Liver (tissue), 10 donors: ENCODE measurements at places on chromosomes 5 and 9.

DNA sequence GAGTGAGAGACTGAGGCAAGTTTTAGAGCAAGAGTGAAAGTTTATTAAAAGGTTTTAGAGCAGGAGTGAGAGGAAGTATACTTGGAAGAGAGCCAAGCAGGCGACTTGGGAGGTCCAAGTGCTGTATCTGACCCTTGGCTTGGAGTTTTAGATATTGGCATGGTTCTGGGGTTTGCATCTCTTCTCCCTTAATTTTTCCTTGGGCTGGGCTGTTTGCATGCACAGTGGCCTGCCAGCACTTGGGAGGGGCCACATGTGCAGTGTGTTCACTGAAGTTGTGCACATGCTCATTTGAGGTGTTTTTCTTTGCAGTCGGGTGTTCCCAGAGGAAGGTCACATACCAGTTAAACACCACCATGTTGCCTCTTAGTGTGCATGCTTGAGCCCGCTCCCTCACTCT, 464.1 kb downstream of the DMRT2 start:
- H3K4me1 ChIP-seq = no peaks in the 10 kb centered on the region
- no peaks in the 10 kb centered on the region for H3K36me3 ChIP-seq
- DNase-seq = no peak
- no peaks in the 10 kb centered on the region for H3K27me3 ChIP-seq

DNA sequence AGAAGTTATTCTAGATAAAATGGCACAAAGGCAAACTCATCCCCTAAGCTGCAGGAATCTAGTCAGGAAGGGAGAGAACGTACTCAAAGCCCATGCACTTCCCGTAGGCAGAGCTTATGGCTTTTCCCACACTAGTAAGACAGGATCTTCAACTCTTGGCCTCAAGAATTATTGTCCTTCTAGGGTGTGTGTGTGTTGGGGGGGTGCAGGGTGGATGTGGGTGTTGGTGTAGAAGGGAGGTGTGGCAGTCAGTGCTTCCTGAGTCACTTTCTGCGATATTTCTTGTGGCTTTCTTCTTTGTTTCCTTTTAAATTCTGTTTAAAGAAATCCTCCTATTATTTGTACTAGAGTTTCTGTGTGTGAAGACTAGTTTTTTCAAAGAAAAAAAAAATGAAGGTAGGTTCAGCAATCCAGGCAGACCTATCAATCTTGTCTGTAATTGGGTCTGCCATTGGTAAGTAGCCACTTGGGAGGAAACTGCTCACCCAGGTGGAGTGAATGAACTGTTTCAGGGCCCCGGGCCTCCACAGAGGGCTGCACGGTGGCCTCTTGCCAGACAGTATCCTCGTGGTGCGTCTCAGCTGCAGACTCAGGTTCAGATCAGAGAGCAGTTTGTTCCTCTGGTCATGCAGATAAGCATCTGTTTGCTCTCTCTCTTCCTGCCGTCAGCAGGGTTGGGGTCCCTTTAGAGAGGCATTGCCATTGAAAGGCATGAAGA, 131.9 kb downstream of the NPR3 start:
- no peaks in the 10 kb centered on the region for H3K27me3 ChIP-seq
- H3K4me1 ChIP-seq = no peaks in the 10 kb centered on the region
- no peaks in the 10 kb centered on the region for H3K36me3 ChIP-seq
- DNase-seq = no peak
- no peak overlapping the region for H3K4me3 ChIP-seq

GRCh38 chr5:97844797-97845196, 661.8 kb upstream of the RIOK2 start:
- H3K4me3 ChIP-seq = no peak overlapping the region
- H3K27me3 ChIP-seq = no peaks in the 10 kb centered on the region
- no peak overlapping the region for H3K27ac ChIP-seq
- H3K36me3 ChIP-seq = no peaks in the 10 kb centered on the region
- no peak for DNase-seq
- no peaks in the 10 kb centered on the region for H3K4me1 ChIP-seq

DNA sequence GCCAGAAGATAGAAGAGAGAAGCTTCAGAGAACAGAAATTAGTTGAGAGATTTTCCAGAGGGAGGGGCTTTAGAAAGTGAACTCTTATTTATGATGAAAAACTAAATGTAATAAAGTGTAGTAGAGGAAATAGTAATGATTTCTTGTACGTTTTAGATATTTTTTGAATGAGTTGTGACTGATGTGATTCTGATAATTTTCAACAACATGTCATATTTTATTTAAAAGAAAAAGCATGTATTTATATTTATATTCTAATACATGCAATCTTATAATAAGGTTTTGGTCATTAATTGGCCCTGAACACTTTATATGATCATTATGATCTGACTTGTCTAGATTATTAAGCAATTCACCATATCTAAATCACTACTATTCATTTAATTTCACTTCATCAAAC, 735.2 kb upstream of the CDH9 start:
- H3K27ac ChIP-seq = no peak overlapping the region
- no peak for DNase-seq
- no peaks in the 10 kb centered on the region for H3K36me3 ChIP-seq
- H3K27me3 ChIP-seq = no peaks in the 10 kb centered on the region

DNA sequence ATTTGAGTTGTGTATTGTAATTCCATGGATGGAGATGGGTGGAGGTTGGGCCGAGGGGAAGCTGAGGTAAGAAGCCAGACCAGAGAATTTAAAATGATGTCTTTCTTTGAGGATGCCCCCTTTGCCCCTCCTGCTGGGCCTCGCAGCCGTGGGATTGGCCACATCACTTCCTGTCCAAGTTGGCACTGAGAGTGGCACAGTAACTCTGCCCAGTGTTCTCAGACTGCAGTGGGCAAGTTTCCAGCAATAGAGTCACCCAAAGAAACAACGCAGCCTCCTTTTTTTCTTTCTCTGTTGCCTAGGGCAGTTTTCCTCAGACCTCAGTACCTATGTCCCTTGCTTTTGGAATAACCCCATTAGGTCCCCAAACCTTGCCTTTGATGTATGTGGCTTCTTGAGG, 306.6 kb upstream of the DMRT1 start:
- H3K4me3 ChIP-seq = no peak overlapping the region
- no peak overlapping the region for H3K27ac ChIP-seq
- H3K4me1 ChIP-seq = peaks cover 4% of the 10 kb centered on the region
- no peak for DNase-seq
